ENCODE measurements at places on chromosomes 4 and X.

GRCh38 chr4:183284258-183284785 lies 35.8 kb downstream of the CLDN22 start:
- DNase-seq: no peak

- no peak for DNase-seq
These were observed 68.3 kb upstream of the TMEM150C start for GRCh38 chr4:82630079-82630478.

- DNase-seq: no peak
These were observed 109.3 kb downstream of the HMX1 start for GRCh38 chr4:8762356-8762755.

- no peak for DNase-seq
These were observed 1328.3 kb downstream of the TECRL start for GRCh38 chr4:63080934-63081333.

- no peak for DNase-seq
These were observed 19.9 kb upstream of the PPP3CA start for GRCh38 chr4:101367201-101367600.

DNA sequence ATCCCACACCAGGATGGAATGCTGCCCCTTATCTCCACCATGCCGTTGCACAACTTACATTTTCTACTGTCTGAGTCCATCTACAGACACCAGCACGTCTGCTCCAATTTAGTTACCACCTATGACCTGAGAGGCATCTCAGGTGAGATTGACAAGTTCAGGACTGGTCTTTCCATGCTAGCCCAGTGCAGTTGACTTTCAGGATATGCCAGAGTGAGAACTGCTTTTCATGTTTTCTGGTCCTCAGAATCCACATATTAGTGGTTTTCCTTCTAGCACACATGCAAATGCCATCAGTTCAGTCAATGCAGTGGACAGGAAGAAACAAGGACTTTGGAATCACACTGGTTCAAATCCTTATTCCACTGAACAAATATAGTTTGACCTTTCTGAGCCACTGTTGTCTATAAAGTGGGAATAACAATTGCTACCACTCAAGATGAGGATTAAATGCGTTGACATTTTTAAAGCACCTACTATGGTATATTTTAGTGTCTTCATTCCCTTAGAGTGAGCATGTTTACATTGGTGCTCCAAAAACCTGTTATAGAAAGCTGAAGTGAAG lies 38.1 kb upstream of the ANXA3 start:
- DNase-seq: no peak

DNA sequence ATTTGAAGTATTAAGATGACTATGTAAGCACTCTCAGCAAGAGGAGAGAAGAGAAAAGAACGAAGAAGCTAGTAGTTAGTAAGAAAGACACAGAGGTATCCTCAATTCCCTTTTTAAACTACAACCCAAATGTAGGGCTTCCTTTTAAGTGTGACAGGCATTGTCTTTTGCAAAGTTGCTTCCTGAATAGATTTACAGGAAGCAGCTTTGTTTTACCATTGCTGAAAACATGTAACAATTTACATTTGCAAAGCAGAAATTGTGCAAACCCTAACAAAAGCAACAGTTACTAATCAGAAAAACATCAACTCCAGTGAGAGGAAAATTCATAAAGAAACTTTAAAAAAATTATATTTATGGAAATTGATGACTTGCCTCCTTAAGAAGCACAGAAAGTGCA lies 96.4 kb downstream of the FAM13A start:
- DNase-seq: no peak

GRCh38 chrX:53288189-53288588 lies 6.8 kb upstream of the IQSEC2 start:
- no peak for DNase-seq

GRCh38 chr4:83582289-83582785 lies 46.4 kb downstream of the GPAT3 start:
- no peak for DNase-seq

DNA sequence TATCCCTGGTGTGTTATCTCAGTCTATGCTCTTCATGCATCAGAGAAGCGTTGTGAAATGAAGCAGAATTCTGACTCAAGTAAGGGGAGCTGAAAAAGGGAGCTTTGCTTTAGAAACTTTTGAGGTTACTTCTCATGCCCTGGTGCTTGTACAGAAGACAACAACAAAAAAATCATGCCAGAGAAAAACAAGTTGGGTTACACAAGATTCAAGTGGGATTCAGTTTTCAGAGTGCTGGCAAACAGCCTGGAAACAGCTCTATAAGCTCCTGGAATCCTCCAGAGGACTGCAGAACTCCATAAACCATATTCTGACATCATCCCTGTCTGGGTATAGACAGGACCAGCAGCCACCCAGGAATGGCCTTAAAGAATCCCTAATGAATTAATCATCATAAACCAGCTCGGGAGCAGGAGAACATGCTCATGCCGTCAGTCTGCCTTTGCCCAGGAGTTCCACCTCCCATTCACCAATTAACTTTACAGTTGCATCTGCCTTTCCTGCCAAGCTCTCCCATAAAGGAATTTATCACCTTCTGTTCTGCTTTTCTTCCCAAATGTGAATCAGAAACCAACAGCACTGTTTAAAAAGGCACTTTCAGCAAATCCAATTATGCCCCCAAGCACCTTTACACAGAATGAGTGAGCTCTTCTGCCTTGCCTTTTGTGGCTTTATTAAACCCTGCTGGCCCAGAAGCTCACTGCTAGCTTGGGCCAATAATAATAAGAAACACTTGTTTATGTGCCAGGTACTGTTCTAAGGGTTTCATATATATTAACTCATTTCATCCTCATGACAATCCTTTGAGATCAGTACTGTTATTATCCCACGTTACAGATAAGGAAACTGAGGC lies 54.5 kb upstream of the FBXW7 start:
- DNase-seq: no peak

DNA sequence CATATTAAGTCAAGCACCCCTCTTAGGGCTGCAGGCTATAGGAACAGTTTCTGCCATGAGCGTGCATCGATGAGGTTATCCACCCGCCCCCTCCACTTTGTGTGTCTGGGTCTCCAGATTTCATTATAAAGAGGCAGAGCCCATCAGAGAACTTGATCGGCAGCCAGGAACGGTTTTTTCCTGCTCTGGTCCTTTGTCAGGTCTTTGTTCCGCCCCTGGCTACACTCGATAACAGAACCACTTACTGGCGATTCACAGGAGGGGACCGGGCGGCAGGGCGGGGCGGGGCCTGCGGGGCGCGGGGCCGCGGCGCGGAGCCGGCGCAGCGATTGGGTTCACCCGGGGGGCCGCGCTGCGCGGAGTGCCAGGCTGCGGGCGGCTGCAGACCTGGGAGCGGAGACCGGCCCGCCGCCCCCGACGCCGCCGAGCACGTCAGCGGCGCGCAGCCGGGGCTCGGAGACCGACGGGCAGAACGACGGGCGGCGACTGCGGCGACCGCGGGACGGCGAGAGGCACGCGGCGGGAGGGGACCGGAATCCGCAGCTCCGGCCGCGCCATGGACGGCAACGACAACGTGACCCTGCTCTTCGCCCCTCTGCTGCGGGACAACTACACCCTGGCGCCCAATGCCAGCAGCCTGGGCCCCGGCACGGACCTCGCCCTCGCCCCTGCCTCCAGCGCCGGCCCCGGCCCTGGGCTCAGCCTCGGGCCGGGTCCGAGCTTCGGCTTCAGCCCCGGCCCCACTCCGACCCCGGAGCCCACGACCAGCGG lies at the start of gene SLC10A4:
Gene SLC10A4 (plus strand): TSS at position 338 of the 771 bp plus-strand sequence. CDS start 219 bp downstream, at position 557.
- DNase-seq: no peak

GRCh38 chr4:40586034-40586433 lies 43.6 kb downstream of the RBM47 start:
- no peak for DNase-seq

- no peak for DNase-seq
These were observed 207.3 kb upstream of the RADX start for GRCh38 chrX:106404512-106404911.

DNA sequence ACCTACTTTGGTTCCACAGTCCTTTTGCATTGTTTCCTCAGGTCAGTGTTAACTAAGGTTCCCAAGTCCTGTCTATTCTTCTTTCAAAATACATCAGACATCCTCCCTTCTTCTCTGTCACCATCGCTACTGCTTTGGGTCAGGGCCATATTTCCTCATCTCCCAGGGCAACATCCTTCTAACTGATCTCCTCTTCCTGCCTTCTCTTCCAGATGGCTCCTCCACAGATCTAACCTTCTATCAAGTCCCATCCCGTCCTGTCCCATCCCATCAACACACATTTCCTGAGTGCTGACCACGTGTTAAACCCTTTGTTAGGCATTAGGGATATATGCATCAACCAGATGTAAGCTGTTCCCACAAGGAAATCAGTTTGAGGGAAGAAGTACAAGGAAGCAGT lies 25.9 kb downstream of the PLAC1 start:
- no peak for DNase-seq

GRCh38 chrX:24268786-24269185 lies 45.1 kb downstream of the SUPT20HL2 start:
- no peak for DNase-seq

- DNase-seq: no peak
These were observed 24.1 kb downstream of the ZCCHC12 start for GRCh38 chrX:118847676-118848075.

DNA sequence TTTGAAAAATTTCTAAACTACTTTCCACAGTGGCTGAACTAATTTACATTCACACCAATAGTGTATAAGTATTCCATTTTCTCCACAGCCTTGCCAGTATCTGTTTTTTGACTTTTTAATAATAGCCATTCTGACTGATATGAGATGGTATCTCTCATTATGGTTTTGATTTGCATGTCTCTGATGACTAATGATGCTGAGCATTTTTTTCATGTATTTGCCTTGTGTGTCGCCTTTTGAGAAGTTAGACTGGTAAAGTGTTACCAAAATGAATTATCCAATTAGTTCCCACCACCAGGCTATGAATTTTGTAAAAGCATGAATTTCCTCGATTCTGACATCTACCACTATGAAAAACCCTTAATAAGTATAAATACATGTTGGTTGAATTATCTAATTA lies 242.2 kb upstream of the GK2 start:
- no peak for DNase-seq

- DNase-seq: no peak
These were observed 104.7 kb upstream of the TTC29 start for GRCh38 chr4:147050356-147050765.

- DNase-seq: no peak
These were observed 49.2 kb upstream of the TLR2 start for GRCh38 chr4:153634738-153635353.

DNA sequence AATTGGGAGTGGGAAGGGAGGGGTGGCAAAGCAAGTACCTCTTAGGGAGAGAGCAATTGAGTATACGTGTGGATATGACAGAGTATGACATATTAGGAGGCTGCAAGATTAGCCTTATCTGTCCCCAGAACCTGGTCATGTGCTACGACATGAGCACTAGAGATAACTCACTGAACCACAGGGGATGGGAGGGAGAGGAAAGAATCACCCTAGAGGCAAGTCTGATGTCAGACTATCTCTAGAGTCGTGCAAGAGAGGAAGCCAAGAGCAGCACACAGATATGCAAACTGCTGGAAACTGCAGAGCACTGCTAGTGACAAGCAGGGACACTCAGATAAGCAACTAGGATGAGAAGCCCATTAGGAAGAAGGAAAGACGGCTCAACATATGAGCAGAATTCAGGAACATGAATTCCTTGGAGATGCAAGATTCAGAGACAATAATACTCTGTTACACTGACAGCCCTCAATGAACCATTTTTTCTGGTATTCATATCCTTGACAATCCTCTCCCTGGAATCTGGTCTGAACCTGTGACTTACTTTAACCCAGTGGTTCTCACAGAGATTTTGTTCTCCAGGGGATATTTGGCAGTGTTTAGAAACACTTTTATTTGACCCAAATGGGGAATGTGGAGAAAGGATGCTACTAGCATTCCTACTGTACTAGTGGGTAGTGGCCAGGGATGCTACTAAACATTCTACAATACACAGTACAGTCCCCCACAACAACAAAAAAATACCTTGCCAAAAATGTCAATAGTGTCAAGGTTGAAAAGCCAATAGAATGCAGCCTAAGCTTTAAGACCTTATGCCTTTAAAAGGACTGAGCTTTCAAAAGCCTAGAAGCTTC lies 84.0 kb upstream of the BMP2K start:
- no peak for DNase-seq

- DNase-seq: no peak
These were observed 27.9 kb downstream of the NKX3-2 start for GRCh38 chr4:13516315-13516860.

DNA sequence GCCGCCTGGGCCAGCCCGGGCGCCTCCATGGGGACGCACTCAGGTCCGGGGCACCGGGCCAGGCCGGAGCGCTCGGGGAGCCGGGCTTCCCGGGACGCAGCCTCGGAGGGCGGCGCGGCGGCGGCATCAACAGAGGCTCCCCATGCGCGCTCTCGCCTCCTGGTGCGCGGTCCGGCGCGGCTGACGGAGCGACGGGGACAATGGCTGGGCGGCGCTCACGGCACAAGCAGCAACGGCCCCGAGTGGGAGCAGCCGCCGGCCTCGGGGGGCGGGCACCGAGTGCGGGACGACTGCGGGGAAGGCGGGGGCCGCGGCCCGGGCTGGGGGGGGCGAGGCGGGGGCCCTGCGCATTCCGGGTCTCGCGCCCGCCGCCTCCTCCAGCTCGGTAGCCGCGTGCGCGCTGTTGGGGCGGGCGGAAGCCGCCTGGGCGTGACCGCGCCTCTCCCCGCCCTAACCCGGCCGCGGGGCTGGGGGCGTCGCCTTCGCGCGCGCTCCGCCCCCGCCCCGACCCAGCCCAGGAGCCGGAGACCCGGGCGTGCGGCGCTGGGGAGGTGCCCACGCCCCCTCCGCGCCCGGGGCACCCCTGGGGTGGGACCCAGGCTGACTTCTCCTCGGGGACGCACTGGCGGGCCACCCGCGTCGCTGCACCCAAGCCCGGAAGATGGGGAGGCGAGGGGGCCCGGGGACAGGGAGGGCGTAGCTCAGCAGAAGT lies at the start of gene PRKX:
Gene PRKX (minus strand): TSS at position 425 of the 712 bp plus-strand sequence. CDS start 396 bp downstream, at position 29.
- DNase-seq: peak; percentile 43

DNA sequence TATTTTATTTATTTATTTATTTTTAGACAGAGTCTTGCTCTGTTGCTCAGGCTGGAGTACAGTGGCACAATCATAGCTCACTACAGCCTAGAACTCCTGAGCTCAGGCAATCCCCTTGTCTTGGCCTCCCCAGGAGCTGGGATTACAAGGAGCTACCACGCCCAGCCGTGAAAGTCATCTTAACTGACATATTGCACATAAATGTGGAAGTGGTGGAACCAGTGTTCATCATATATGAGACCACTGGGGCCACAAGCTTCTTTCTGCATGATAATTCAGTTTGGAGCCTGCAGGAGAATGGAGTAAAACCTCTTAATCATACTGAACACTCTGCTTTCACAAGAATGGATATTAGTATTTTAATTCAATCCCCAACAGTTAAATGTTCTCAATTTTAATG lies 12.5 kb upstream of the CTSO start:
- DNase-seq: no peak

Measured in activated CD8-positive, alpha-beta memory T cell treated with anti-CD3 and anti-CD28 coated beads for 1 hour (primary cell).